ENCODE measurements at places on chromosomes 4 and X. TPM values are rescaled to one million over a fixed set of nuclear protein-coding genes. Genes with fewer than 3 reads are reported as not detected.

DNA sequence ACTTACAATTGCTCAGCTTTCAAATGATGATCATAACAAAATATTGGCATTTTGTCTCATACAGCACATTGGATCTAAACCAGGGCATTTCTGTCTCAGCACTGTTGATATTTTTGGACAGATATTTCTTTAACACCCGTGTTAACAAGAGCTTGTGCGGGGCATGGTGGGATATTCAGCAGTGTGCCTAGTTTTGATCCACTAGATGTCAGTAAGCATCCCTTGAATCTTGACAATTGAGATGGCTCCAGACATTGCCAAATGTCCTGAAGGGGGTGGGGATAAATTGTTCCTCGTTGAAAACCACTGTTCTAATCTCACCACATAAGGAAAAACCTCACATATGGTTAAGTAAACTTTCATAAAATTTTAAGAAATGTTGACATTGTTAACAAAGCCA, 806.3 kb downstream of the STIM2 start:
- no peak for DNase-seq
- H3K27ac ChIP-seq, result no peak overlapping the region
- H3K4me1 ChIP-seq, result no peaks in the 10 kb centered on the region
- H3K27me3 ChIP-seq, result no peaks in the 10 kb centered on the region
- H3K4me3 ChIP-seq, result no peak overlapping the region
- no peaks in the 10 kb centered on the region for H3K36me3 ChIP-seq

Gene ITM2A
- 11.7 TPM for total RNA-seq

Gene ADAM29
- total RNA-seq, result not detected

Gene LGI2
- total RNA-seq, result 0.75 TPM
